Glomerular endothelial cell (primary cell): ENCODE measurements at places on chromosomes 7 and 10. TPM values are rescaled to one million over a fixed set of nuclear protein-coding genes. Genes with fewer than 3 reads are reported as not detected.

- DNase-seq, result no peak
Observed at GRCh38 chr7:45401851-45402250, 172.3 kb upstream of the ADCY1 start.

DNA sequence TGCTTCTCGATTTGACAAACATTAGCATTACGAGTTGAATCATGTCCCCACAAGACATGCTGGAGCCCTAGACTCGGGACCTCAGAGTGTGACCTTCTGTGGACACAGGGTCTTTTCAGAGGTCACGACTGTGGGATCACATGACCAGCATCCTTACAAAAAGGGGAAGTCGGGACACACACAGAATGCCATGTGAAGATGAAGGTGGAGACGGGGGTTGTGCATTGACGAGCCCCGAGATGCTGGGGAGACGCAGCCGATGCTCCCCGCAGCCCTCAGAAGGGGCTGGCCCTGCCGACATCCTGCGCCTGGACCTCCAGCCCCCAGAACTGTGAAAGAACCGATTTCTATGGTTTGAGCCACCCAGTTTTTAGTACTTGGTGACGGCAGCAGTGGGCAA is 7.5 kb downstream of the ZFAND2A start:
- no peak for DNase-seq

Gene PLAU
- total RNA-seq, result 137 and 470 TPM in 2 replicates

Gene PDCD11
- 42.1 and 42.9 TPM in 2 replicates for total RNA-seq
